ENCODE measurements at places on chromosomes 11 and 22.
A peak's percentile ranks its signal among the peaks of the same experiment; 100 is the strongest.

DNA sequence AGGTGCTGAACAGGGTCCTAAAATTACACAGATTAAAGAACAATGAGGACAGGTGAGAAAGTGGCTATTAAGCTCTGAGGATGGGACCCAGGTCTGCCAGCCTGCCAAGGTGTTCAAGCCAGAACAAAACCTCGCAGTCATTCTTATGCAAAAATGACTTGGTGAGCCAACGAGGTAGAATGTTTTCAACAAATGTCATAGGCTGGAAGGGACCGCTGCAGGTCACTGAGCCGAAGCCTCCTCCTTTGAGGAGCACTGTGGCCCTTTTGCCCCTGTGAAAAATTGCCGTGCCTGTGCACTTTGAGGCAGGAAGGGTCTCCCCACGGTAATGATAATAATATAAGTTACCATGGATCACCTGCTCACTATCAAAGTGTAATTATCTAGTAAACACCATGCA is 216.2 kb downstream of the DSCAML1 start:
- no peak for DNase-seq

DNA sequence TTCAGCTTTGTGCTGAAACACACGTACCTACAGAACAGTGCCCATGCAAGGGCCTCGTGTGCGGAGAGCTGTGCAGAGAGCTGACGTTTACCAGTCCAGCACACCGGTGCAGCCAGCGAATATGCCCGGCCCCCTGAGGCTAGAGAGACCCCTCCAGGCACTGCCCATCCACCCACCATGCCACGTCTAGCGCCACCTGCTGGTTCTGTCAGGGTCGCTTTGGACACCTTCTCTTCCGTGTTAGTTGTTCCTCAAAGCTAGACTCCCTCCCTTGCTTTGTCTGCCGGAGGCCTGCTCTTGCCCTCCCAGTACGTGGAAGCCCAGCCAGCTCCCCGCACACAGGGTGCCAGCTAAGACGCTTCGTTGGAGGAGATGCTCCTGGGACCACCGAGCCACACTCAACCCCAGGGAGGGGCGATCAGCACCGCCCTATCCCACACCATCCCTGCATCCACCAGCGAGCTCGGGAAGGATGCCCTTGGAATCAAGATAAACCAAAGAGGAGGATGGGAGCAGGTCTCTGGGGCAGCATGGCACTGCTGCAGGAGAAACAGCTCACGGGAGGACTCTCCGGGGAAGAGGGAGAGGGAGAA is 43.4 kb downstream of the CPT1A start:
- no peak for DNase-seq

DNA sequence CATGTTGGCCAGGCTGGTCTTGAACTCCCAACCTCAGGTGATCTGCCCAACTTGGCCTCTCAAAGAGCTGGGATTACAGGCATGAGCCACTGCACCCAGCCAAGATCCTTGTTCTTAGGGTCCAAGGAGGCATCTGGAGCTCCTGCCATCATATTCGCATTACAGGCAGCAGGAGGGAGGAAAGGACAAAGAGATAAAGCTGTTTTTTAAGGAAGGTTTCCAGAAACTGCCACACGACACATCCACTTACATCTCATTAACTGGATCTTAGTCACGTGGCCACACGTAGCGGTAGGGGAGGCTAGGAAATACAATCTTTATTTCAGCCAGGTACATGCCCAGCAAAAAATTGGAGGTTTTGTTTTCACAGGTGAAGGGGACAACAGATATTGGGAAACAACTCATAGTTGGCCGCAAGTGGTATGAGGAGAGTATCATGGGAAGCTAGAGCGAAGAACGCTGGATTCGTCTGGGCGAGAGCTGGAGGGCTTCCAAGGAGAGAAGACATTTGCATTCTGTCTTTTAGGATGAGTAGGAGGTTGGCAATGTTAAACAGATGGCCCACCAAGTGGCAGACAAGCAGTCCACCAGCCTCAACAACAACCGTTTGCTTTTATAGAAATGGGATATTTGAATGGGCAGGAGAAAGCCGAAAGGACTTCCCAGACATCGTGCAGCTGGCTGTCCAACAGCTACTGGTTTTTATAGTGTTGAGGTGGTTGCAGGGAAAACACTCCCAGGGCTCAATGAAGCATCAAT is 39.2 kb upstream of the DMC1 start:
- no peak for DNase-seq

DNA sequence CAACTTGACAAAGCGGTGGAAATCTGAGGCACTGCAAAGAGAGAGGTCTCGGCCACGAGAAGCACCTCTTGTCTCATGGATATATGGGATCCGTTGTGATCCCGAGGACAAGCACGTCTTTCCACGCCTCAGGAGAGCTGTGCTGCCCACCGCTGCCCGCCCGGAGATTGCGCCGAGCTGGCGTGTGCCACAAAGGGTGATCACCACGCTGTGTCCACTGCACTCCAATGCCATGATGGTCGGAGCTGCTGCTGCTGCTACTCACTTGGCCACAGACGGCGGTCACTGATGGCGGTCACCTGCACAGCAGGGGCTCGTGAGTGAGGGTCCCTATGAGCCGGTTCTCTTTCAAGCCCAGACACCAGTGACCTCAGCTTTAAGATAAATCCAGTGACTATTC is 51.1 kb downstream of the SHANK2 start:
- no peak for DNase-seq

DNA sequence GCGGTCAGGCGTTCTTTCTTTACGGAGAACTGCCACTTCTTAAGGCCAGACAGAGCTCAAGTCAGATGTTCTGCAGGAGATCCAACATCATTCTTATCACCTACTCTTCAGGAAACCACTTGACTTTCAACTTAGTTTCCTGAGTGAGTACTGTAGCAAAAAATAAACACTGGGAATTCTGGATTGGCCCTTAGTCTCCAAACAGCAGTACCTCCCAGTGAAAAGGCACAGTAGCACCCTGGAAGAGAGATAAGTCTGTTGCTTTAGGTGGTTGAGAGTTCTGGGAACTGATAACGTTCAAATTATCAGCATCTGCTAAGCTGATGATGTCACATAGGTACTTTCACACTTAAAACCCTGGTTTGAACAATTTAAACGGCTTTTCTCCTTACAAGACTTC is 971.8 kb upstream of the TENM4 start:
- no peak for DNase-seq

DNA sequence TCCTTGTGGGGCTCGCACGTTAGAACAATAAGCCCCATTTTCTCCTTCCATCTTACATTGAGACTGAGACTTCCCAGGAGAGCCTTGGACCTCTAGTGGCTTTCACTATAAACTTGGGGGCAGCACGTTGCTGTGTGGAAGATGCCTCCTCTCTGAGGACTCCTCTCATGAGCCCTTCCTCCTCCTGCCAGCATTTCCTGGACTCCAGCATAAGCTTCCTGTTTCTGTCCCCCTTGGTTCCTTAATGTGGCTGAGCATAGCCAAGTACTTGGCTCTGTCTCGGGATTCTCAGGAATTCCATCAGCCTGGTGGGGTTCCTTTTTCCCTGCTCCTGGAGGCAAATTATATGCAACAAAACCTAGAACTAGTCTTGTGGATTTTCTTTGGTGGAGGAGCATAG is 38.8 kb upstream of the UBASH3B start:
- DNase-seq, result no peak

- DNase-seq, result no peak
These were observed 2.3 kb upstream of the OR51E1 start for GRCh38 chr11:4641501-4641900.

DNA sequence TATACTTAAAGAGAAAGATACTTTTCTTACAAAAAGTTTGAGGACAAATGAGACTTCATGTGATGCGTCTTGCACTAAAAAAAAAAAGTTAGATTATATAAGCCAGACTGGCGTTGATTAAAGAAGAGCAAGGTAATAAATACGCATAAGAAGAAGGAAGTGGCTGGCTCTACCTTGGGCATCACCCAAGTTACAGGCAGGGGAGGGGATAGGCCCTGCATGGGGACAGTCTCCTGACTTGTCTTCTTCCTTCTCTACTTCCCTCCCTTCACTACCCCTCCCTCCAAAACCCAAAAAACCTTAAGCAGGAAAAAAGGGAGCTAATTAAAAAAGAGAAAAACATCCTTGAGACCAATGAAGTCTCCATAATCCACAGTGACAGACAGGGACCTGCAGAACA is 22.3 kb upstream of the TMA7B start:
- no peak for DNase-seq

- DNase-seq, result no peak
These were observed 3.1 kb downstream of the APOBEC3G start for GRCh38 chr22:39080052-39080762.

GRCh38 chr11:13143486-13144297 is 133.9 kb upstream of the BMAL1 start:
- peak; percentile 65 for DNase-seq

DNA sequence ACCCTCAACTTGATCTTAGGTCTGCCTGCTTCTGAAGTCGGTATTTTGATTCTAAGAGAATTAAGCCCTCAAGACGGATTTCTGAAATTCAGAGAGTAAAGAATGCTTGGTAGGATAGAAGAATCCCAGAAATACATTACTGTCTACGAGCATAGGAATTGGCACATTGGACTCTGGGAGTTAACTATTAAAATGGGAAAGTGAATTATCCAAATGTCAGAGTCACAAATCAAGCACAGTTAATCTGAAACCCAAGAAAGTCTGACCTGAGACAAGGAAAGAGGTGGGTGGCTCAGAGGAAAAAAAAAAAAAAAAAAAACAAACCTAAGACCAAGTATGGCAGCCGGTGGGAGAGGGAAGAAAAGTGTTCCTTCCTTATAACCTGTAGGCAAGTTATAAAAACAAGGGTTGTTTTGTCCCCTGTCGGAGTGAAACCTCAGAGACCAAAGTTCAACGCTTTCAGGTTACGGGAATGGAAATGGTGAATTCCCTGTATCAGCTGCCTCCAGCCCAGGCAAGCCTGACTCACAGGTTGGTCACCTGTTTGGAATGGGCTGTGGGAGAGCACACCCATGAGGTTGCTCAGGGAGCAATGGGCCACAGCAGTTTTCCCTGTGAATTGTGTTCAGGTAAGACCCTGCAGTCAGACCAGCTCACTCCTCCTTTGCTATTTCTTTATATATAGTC is 139.0 kb downstream of the ETS1 start:
- DNase-seq, result no peak

DNA sequence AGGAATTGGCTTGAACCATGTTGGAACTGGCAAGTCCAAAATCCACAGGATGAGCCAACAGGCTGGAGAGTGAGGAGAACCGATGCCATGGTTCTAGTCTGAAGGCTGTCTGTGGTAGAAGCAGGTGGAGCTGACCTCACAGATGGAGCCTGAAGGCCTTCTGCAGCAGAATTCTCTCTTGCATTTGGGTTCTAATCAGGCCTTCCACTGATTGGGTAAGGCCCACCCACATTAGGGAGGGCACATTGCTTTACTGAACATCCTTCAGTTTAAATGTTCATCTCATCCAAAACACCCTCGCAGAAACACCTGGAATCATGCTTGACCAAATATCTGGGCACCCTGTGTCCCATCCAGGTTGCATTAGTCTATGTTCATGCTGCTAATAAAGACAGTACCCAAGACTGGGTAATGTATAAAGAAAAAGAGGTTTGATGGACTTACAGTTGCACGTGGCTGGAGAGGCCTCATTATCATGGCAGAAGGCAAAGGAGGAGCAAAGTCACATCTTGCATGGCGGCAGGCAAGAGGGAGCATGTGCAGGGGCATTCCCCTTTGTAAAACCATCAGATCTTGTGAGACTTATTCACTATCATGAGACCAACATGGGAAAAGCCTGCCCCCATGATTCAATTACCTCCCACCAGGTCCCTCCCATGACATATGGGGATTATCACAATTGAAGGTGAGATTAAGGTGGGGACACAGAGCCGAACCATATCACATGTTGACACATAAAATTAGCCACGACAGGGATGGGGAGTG is 15.9 kb downstream of the SMIM38 start:
- no peak for DNase-seq

- no peak for DNase-seq
These were observed 33.0 kb upstream of the NARS2 start for GRCh38 chr11:78607696-78608095.

DNA sequence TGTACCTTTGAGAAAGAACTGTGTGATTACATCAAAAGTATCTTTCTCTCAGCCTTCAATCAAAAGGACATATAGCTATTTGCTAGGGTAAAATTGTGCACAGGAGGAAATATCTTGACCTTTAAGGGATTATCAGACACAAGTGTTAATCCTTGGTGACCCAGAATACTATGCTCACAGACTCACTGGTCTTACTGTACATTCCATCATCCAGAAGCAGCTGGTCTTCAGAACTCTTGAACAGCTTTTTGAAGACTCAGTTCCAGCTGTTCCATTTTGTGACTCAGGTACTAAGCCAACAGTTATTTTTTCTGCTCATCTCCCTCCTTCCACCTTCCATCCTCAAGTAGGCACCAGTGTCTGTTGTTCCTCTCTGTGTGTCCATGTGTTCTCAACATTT is 19.8 kb downstream of the ZBED5 start:
- no peak for DNase-seq

All from LNCaP clone FGC (cell line).